NCI-H774 (cell line): ENCODE measurements at places on chromosomes 4 and X.

DNA sequence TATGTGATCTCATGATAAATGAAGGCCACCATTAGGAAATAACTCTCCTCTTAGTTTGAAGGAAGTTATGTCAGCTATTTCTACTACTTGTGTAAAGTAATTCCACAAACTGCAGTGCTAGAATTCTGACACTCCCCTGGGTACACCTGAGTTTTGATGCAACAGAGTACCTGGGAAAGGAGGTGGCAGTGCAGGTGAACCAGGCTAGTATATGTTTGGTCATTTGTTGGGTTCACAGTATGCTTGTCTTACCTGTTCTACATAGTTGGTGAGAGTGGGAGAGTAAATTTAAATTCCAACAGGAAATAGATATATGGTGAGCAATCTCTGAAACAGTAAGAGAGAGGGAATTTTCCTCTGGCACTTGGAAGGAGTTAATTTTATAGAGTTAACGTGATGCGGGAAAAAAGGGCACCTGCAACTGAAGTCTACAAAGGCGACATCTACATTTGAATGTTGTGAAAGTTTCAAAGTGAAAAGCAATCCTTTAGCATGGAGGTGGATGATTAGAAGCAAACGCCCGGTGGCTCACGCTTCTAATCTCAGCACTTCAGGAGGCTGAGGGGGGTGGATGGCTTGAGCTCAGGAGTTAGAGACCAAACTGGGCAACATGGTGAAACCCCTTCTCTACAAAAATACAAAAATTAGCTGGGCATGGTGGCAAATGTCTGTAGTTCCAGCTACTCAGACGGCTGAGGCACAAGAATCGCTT, 8.3 kb upstream of the SLC10A6 start:
- DNase-seq: no peak

DNA sequence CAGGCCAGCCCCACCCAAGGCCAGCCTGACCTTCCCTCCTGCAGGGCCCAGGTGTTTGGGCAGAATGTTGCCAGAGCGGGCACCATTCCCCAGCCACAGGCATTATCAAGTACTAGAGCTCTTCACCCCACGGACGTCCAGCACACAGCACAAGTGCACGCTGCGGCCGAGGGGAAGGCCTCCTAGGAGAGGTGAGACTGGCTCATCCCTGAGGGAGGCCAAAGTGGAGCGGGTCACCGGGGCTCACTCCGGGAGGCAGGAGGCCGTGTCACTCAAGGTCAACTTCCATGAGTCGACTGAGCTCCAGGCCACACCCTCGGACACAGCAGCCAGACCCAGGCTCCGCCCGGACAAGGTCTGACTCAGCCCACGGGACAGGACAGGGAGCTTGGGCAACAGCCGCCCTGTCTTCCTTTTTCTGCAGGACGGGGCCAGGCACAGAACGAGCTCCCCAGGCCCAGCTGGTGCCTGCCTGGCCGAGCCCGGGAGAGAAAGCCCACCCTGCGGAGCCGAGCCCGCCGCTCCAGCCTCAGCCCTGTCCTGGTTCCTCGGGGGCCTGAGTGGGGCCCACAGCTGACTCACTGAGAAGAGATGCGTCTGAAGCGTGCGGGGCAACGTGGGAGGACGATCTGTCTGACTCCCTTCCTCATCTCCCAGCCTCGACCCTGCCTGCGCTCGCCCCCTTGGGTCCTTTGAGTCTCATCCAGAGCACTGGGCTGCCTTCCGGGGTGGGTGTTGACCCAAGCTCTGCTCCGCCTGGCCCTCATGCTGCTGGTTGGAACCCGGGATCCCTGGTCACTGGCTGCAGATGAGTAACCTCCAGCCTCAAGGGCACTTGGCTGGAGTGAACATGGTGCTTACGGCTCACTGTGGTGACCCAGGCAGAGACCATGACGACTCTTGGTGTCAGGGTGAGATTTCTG, 1.6 kb downstream of the SLC49A3 start:
- no peak for DNase-seq

DNA sequence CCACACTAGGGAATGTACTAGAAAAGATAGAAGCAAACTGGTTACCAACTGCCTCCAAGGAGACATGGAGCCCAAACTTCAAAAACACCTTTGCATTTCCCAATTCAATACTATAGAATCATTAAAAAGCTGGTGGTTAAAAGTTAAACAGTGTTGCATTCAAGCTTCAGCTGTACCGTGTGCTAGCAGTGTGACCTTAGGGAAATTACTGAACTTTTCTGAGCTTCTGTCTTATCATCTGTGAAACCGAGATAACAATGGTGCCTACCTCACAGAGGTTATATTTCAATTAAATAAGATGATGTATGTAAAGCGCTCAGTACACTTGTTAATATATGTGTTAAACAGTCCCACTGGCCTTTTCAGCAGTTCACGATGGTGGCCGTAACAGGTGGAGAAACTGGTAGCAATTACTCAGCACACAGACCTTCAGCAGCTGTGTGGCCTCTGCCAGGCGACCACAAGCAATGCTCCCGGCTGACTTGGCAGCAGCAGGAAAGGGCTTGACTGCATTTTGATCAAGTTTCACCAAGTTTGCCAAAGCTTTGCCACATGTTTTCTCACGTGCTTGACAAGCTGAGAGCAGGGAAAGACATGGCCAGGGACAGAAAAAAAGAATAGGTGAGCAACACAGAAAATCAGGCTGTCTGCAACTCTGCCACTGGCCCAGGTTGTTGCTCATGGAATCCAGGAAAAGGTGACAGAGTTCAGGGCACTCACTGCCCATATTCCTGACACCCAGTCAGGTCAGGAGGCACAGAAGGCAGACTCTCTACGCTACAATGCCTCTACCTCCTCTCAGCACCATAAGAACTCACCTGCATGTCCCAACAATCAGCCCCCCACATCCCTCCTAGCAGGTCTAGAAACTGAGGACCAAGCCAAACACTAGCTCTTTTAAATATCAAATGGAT, 72.1 kb downstream of the PARM1 start:
- DNase-seq: no peak

- DNase-seq: no peak
Measured at GRCh38 chr4:124642846-124643245, 69.7 kb downstream of the ANKRD50 start.

GRCh38 chrX:39551762-39552161, 546.0 kb downstream of the BCOR start:
- DNase-seq: no peak

DNA sequence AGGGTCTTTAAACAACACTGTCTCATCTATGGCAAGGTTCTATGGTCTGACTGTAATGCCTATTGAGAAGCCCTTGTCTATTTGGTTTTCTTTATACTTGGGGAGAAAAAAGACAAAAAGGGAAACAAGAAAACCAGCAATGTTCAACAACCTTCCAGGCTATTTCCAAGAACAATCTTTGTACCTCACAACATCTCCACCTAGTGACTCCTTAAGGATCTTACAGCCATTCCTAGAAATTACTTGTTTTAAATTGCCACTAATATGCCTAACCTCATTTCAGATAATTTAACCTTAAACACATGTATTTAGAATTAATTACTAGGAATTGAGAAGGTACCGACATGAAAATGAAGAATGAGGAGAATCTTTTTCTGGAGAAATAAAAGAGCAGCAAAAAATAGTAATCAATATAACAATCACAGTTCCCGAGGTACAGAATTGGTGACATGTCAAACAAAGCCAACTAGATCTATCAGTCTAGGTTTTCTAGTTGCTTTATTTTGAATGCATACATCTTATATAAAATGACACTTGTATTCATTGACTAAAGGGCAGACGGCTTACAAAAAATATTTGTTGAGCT, 1.6 kb upstream of the RBM46 start:
- no peak for DNase-seq

DNA sequence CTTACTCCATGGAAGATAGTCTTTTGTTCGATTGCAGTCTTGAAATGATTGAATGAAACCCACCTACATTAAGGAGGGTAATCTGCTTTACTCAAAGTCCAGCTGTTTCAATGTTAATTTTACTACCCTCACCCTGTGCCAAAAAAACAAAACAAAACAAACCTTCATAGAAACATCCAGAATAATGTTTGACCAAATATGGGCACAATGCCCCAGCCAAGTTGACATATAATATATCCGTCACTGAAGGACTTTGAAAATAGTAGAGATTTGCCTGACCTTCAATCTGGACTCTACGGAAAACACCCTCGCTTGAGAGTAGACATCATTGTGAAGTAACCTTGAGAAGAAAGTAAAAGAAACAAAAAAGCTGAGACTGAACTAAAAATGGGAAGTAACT, 550.5 kb upstream of the SMIM31 start:
- no peak for DNase-seq

- DNase-seq: no peak
Measured at GRCh38 chr4:132619968-132620367, 529.1 kb upstream of the PCDH10 start.

GRCh38 chr4:85952972-85953650, 406.7 kb downstream of the MAPK10 start:
- no peak for DNase-seq

DNA sequence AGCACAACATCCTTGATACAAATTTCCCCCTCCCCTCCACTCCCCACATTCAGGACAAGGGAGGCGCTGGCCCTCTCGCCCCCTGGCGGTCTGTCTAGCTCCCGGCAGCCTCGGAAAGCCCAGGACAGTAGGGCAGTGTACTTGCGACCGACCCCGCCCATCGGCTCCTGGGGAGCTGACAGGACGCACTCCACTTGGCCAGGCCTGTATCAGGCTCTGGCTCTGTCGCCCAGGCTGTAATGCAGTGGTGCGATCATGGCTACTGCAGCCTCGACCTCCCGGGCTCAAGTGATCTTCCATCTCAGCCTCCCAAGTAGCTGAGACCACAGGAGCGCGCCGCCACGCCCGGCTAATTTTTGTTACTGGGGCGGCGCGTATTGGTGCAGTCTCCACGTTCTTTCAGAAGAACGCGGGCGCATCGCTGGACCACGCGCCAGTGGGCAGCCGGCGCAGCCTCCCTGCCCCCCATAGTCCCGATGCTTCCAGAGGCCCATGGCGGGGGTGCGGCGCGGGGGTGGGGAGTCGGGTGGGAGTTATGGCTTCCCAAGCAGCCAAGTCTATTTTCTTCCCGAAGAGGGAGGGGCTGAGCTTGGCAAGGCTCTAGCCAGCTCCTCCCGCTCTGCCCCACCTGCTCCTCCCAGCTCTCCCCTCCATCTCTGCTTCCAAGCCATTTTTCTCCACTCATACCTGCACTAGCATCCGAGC, 7.8 kb upstream of the AKAP14 start:
- peak; percentile 74 for DNase-seq

- no peak for DNase-seq
Measured at GRCh38 chrX:119549327-119550016, 15.7 kb downstream of the STEEP1 start.

DNA sequence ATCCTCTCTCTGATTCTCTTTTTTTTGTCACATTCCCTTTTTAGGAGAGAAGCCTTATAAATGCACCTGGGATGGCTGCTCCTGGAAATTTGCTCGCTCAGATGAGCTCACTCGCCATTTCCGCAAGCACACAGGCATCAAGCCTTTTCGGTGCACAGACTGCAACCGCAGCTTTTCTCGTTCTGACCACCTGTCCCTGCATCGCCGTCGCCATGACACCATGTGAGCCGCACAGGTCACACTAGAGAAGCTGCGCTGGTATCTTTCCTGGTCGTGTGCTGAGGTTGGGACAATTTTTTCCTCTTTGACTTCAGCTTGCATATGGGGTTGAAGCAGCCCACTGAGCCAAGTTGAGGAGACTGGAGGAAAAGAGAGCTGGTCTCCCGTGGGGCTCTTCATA, 52.1 kb downstream of the KLF8 start:
- DNase-seq: no peak

GRCh38 chr4:39978904-39979303, 1.2 kb upstream of the PDS5A start:
- no peak for DNase-seq

GRCh38 chr4:20395160-20395773, 143.6 kb downstream of the SLIT2 start:
- DNase-seq: peak; percentile 28

DNA sequence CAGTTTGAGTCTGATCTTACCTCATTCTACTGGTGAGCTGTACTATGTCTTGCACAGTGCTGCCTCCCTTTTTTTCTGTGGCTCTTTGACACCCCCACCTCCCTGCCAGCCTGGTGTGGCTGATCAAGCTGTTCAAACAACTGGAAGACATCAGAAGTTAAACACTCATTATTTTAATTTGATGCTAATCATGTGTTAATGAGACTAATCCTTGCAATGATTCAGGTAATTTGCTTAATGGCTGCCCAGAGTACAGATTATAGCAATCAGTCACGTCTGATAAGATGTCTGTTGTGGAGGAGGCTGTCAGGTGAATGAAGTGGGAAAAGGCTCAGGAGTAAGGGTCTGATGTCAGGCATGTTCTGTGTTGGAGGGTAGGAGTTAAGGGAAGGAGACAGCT, 87.4 kb upstream of the GK2 start:
- DNase-seq: no peak

GRCh38 chr4:126756050-126756829, 876.5 kb upstream of the INTU start:
- no peak for DNase-seq

- no peak for DNase-seq
Measured at GRCh38 chr4:95293014-95293413, 255.8 kb downstream of the UNC5C start.

- DNase-seq: no peak
Measured at GRCh38 chr4:176309772-176310171, 10.0 kb upstream of the SPCS3 start.

DNA sequence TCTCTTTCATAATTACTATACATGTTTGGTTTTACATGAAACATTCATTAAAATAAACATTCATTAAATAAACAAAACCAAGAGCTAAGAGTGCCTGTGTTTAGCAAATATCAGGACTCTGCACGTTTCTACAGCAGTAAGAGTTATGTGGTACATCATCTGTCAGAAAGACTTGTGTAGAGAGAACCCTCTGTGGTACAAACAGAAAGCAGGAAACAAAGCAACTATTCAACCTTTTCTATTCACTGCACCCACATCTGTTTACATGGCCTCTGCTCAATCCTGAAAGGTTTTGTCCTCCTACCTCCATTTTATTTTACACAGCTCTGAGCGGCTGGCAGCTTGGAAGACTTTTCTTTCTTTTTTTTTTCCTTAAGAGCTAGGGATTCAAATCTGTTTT, 90.7 kb upstream of the PCDH18 start:
- DNase-seq: peak; percentile 31

DNA sequence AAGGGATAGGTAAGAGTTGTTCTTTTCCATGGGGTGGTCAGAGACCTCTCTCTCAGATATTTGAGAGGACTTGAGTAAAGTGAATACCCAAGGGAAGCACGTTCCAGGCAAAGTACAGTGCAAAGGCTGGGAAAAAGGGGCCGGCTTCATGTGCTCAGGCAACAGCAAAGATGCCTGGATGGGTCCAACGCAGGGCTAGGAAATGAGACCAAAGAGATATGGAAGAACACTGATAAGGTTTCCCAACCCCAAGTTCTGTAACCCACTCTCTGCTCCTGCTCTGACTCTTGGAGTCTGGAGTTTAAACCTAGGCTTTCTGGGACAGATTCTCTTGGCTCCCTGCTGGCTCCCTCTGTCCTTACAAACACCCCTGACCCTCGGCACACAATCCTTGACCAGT, 36.2 kb upstream of the PROM1 start:
- DNase-seq: no peak

GRCh38 chrX:68238568-68238967, 194.7 kb downstream of the OPHN1 start:
- DNase-seq: no peak

GRCh38 chrX:31224381-31225012, 152.7 kb upstream of the FTHL17 start:
- DNase-seq: no peak

- DNase-seq: no peak
Measured at GRCh38 chr4:48891028-48891619, 15.4 kb downstream of the OCIAD2 start.

- no peak for DNase-seq
Measured at GRCh38 chrX:40170830-40171512, 73.2 kb upstream of the BCOR start.

GRCh38 chr4:106569146-106570031, 200.8 kb upstream of the GIMD1 start:
- no peak for DNase-seq
